WERI-Rb-1 (cell line): ENCODE measurements at places on chromosomes 6 and 20.
A peak's percentile ranks its signal among the peaks of the same experiment; 100 is the strongest.

- DNase-seq, result no peak
Measured at GRCh38 chr6:78917788-78918187, 50.4 kb downstream of the IRAK1BP1 start.

- no peak for DNase-seq
Measured at GRCh38 chr6:116139917-116140316, 14.0 kb upstream of the COL10A1 start.

DNA sequence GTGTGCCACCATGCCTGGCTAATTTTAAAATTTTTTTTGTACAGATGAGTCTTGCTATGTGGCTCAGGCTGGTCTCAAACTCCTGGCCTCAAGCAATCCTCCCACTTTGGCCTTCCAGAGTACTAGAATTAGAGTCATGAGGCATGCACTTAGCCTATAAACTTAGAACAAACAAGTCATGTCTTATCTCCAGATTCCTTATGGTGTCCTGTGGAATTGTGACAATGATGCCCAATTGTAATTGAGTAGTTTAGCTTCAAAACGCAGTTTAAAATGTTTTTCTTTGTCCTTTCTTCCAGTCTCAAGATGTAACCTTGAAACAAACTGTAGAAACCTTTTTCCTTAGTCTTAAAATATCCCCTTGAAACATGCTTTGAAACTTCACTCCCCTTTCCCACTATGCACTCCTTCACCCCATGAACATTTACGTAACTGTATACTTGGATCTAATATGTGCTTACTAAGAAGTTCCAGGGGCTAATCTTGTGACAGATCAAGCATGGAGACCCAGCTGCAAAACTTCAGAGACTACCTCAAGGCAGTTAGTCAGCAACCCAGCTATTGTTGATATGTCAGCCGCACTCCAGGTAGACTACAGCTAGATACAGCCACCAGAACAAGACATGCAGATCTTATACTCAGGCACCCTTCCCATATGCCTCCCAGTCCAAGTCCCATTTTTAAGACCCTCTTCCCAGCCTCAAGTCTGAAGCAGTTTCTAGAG lies 46.2 kb downstream of the MAN1A1 start:
- no peak for DNase-seq

GRCh38 chr6:78942446-78942845 lies 75.1 kb downstream of the IRAK1BP1 start:
- no peak for DNase-seq

GRCh38 chr6:112899541-112899940 lies 552.4 kb downstream of the RFPL4B start:
- DNase-seq, result no peak

GRCh38 chr6:34104186-34104585 lies 41.7 kb downstream of the GRM4 start:
- DNase-seq, result no peak

GRCh38 chr6:131013495-131013894 lies 49.5 kb downstream of the EPB41L2 start:
- DNase-seq, result no peak

GRCh38 chr6:165847407-165848085 lies 184.5 kb upstream of the PDE10A start:
- no peak for DNase-seq

GRCh38 chr6:113009682-113010081 lies 662.6 kb downstream of the RFPL4B start:
- DNase-seq, result no peak

GRCh38 chr6:56692523-56693245 lies 50.0 kb upstream of the DST start:
- DNase-seq, result peak; percentile 31

GRCh38 chr6:5463690-5464089 lies 202.4 kb downstream of the FARS2 start:
- no peak for DNase-seq

DNA sequence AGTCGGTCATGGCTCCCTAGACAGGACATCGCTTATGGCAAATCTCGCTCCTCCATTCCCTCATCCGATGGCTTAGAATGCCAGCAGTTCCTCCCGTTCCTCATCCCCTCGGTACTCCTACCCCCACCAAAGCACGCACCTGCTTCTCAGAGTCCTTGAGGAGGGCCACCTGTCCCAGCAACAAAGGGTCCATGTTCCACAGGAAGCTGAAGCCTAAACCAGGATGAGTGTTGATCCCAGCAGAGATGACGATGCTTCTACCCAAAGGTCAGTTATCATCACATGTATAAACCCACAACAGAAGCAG lies 111.2 kb downstream of the THBS2 start:
- DNase-seq, result no peak

DNA sequence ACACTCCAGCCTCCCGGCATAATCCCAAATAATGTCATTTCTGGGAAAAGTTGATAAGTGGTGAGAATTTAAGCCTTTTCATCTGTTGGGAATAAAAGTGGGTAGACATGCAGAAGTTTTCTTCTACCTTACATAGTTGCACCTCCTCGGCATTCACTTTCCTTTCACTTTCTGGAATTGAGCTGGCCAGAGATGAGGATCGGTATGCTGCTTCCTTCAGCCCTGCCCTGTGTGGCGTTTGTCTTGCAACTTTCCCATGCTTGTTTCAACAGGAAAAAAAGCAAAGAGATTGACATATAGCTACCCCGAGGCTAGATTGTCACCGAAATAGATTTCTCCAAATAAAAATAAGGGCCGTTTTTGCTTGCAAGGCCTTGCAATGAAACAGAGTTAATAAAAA lies 65.8 kb upstream of the JAG1 start:
- no peak for DNase-seq

DNA sequence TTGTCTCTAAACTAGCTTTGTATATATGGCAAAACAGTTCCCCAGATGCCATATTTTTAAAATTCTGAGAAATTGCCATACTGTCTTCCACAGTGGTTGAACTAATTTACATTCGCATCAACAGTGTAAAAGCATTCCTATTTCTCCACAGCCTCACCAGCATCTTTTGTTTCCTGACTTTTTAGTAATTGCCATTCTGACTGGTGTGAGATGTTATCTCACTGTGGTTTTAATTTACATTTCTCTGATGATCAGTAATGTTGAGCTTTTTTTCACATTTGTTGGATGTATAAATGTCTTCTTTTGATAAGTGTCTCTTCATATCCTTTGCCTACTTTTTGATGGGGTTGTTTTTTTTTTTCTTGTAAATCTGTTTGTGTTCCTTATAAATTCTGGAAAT lies 1222.7 kb upstream of the CITED2 start:
- no peak for DNase-seq

- peak; percentile 88 for DNase-seq
Measured at GRCh38 chr6:104940893-104941728, 15.8 kb upstream of the LIN28B start.

DNA sequence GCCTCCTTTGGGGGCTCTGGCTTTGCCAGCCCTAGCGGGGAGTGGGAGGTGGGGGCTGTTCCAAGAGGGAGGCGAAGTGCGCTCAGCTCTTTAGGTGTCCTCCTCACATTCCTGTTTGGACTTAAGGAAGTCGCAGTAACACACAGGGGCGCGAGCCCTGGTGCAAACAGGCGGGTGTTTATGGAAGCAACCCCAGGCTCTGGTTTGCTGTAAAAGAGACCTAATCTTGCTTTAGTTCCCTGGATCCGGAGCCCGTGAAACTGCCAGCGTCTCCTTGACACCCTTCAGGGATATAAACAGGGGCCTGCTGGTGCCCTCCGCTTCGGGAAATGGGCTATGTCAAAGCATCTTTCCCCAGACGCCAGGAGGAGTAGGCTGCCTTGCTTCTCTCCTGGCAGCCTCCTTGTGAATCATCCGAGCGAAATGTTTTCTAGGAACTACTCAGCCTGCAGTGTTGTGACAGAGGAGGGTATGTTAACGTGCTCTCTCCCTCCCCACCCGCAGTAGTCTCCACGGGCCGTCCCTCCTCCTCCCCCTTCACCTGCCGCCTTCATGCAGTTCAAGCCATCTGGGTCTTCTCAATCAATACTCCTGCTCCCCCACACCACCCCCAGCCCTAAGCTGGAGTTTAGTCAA lies 168.0 kb upstream of the LRFN2 start:
- peak; percentile 93 for DNase-seq

DNA sequence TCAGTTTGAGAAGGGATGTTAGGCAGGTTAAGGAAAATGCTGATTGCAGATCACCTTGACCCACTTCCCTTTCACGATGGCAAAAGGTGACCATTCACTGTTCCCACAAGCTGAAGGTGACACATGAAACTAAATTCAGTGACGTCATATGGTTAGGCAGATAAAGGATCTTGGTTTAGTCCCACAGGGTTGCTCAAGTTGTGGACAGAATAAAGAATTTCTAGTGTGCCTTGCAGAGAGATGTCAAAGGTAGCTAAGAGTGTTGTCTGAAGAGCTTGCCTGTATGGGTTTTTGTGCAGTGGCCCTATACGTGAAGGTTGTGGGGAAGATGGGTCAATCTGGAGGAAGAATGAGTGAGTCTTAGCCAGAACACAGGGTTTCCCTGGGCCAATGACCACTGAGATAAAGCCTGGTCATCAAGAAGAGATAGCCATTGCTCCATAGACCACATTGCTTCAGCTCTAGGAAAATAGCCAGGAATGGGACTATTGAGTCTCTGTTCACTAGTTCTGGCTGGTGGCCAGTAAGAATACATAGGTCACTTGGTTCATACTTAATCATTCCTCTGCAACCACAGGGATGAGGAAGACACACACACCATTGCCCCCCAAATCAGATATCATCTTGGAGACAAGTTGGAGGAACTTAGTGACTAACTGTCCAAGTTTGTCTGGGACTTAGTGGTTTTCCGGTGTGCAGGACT lies 148.5 kb upstream of the ATXN1 start:
- DNase-seq, result no peak

DNA sequence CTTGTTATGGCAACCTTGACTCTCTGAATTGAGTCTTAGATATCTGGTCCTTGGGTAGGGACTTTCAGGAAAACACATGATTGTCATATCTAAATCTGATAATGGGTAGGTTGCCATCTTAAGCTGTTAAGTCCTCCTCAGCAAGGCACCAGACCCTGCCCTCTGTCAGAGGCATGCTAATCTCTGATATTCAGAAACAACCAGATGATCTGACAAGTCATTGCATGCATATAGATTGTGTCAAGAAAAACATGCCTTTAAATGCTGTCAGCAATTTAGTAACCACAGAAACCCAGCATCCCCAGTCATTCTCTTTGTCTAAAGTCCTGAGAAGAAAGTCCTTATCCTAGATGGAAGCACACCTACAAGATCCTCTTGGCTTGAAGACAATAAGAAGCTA lies 149.1 kb downstream of the EDN1 start:
- DNase-seq, result peak; percentile 59

DNA sequence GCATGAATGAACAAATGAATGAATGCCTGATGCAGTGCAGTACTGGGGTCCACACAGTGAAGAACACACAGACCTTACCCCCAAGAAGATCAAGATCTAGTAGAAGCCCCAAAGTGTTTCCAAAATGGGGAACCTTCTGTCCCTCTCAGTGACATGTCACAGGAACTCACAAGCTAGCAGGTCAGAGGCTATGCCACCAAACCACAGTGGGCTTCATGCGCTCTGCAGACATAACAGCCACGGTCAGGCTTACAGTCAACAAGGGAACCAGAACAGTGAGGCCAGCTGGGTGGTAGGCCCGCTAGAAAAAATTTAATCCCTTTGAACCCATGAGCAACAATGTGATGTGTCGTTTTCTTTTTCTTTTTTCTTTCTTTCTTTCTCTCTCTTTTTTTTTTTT lies 20.2 kb upstream of the ARFGEF2 start:
- DNase-seq, result no peak

DNA sequence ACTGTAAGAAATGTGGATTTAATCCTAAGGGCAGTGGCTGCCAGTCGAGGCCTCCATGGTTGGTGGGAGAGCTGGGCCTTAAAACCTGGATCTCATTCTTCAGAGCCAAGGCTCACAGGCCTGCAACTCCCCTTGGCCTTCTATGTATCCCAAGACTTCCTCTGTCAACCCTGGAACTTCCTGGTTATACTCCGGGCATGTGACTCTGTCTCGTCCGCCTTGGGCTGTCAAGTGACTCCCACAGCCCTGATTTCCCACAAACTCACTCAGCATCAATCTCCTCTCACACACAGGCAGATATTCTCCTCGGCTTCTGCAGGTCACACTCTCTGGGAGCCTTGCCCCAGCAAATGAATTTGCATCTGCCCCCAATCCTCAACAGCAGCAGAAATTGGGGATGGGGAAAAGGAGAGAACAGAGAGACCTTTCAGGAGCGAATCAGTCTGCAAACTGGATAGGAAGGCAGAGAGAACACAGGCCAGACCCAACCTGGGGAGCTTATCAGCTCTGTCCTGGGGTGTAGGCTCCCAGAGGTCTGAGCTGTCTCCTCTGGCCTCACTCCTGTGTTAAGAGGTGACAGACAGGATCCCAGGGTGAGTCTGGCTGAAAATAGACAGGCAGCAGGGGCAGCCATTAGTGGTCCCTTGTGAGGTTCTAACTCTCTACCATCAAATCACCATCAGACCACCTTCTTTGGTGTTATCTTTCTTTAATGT lies 30.4 kb upstream of the PREX1 start:
- DNase-seq, result no peak

DNA sequence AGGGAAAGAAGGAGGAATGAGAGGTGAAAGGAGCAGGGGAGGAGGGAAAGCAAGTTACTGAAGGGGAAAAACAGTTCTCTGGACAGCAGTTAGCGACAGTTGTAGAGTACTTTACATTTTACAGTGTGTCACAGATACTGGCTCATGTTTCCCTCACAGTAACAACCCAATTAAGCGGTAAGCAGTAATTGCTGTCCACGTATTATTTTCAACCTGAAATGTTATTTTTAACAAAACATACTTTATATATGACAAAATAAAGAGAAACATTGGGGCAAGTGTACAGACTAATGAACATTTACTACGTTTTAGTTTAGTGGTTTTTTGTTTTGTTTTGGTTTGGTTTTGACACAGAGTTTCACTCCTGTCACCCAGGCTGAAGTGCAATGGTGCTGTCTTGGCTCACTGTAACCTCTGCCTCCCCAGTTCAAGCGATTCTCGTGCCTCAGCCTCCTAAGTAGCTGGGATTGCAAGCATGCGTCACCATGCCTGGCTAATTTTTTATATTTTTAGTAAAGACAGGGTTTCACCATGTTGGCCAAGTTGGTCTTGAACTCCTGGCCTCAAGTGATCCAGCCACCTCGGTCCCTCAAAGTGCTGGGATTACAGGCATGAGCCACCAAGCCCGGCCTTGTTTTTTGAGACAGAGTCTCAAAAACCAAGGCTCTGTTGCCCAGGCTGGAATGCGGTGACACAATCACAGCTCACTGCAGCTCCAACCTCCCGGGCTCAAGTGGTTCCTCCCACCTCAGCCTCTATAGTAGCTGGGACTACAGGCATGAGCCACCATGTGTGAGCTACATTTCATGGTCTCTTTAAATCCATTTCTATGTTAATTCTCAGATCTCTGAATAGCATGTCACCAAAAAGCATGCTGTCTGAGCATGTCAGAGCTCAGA lies 22.6 kb upstream of the BTN3A2 start:
- DNase-seq, result no peak

- DNase-seq, result no peak
Measured at GRCh38 chr6:109760208-109760607, 69.1 kb downstream of the FIG4 start.
